ENCODE measurements at places on chromosomes 4 and X.
A peak's percentile ranks its signal among the peaks of the same experiment; 100 is the strongest.

GRCh38 chr4:102569200-102569599 lies 68.0 kb downstream of the NFKB1 start:
- DNase-seq = no peak

DNA sequence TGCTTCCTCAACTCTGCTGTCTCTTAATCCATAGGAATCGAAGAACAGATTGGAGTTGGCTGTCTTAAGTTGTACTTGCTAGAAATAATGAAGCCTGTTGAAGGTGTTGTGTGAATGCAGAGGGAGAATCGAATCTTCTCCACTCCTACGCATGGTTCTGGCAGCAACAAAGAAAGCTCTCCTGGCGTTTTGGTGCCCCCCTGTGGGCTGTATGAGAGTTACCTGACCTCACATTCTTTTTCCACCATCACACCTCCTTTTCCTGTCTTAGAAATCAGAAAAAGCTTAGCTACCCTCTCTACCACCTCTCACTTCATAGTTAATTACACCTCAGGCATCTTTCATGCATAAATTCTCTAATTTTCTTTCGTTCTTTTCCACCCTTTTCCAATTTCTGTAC lies 16.3 kb downstream of the KLF8 start:
- DNase-seq = peak; percentile 28

DNA sequence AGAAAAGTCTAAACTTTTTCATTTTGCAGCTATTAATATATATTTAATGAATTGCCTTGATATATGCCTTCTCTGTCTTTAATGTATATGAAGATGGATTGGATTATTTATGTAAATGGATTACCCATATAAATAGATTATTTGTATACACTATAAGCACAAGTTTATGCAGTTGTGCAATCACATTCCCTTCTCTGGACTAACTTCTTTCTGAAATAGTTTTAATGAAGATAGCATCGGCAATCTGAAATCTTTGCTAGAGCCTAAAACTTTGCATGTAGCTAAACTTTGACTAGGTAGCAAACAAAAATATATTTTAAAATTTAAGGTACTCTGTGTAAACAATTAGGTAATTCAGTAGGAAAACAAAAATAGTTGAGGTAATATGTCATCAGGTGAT lies 127.8 kb downstream of the PCDH7 start:
- DNase-seq = no peak

- DNase-seq = no peak
Observed at GRCh38 chr4:87882861-87883260, 50.1 kb downstream of the MEPE start.

DNA sequence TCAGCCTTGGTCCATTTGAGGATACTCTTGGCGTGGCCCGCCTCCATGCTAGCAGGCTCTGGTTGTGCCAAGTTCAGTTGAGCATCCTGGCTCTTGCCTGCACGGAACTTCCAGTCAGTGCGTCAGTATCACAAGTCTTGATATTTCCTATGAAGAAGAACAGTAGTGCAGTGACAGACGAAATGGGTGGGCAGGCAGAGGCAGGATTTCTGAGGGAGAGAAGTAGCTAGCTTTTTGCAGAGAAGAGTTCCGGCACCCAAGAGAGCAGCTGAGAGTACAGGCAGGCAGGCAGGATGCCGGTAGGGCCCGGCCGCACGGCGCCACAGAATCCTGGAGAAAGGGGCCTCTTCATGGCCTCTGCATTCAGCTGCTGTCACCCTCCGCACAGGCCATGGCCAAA lies 56.1 kb upstream of the MSANTD1 start:
- DNase-seq = no peak

DNA sequence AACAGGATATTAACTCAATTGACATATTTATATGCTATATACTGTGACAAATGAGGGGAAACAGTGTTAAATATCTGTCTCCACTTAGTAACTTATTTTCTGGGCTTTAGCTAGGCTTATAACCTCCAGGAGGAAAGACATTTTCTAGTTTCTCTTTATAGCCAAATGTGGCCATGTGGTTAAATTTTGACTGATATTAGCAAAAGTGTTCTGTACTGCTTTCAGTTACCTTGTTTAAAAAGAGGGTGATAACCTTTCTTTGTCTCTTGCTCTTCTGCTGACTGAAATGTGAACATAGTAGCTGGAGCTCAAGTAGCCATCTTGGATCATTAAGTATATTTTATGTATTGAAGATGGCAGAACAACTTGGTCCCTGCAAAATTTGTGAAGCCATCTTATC lies 253.7 kb downstream of the PDHA2 start:
- no peak for DNase-seq

DNA sequence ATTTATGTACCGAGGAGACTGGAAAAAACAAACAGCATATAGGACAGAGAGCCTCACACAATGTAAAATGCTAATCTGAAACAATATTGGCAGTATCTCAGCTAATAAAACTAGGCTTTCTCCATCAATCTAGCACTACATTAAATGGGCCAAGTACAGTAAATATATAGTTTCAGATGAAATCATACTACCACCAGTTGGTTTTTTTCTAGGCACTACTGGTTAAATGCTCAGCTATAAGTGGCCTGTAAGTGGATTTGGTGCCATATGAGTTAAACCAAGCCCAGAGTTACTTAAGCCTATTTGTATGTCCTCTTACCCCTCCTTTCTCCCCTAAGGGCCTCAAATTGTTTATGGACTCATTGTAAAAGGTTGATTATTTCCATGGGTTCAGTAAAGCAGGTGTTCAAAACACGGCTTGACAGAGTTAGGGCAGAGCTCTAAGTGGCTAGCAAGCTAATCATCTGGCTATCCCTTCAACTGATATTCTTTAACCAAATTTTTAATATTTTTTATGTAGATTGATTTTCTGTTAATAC lies 57.5 kb downstream of the FAM13A start:
- no peak for DNase-seq

DNA sequence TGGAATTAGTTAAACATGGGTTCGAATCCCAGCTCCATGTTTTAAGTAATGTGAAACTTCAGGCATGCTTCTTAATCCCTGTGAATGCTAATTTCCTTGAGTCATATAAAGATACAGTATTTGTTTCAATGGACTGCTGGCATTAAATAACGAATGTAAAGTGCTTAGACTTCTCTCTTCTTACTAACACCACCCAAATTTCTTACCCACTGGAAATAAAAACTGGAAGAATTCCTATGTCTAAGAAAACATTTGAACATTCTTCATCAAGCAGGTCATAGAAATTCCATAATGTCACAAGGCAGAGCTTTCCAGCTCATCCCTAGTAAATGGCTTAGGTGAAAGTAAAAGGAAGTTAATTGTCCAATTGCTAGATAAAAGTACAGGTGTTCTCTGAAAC lies 172.5 kb downstream of the ANK2 start:
- no peak for DNase-seq

GRCh38 chr4:80419946-80420345 lies 84.4 kb downstream of the CFAP299 start:
- no peak for DNase-seq

GRCh38 chr4:1099684-1100335 lies 13.6 kb downstream of the RNF212 start:
- DNase-seq = no peak

Data from GM19239 (cell line).